Stimulated activated naive CD8-positive, alpha-beta T cell treated with anti-CD3 and anti-CD28 coated beads, Interleukin-15, amount 100 ng/mL, for 72 hours (primary cell): ENCODE measurements at places on chromosomes 5 and 9.

DNA sequence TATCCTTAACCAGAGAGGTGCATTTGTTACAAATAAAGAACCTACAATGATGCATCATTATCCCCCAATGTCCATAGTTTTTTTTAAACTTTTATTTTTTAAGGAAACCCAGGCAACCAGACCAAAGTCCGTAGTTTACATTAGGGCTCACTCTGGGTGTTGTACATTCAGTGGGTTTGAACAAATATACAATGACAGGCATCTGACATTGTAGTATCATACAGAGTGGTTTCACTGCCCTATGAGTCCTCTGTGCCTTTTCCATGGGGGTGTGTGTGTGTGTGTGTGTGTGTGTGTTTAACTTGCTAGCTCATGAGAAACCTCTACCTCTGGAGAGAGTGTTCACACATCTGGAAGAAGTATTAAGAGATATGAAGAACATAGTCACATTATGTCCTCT, 141.5 kb downstream of the KDM4C start:
- DNase-seq = no peak

DNA sequence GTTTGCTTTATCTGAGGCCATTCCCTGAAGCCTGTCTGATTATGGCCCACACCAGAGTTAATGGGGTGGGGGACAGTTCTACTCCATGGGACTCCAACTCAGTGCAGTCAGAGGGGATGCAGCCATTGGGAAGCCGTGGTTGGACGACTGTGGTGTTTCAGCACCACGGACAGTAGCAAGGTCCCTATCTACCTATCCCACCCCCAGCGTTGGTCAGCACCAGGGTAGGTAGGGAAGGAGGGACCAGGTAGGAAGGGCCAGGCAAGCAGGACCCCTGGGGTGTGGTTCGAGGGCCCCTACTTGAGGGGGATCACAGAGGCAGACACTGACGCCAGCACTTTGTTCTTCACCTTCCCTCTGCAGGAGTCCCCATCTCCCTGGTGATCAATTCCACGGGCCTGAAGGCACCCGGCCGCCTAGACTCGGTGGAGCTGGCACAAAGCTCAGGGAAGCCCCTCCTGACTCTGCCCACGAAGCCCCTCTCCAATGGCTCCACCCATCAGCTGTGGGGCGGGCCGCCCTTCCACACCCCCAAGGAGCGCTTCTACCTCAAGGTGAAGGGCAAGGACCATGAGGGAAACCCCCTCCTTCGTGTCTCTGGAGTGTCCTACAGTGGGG, 33.2 kb downstream of the HMCN2 start:
- DNase-seq = no peak

DNA sequence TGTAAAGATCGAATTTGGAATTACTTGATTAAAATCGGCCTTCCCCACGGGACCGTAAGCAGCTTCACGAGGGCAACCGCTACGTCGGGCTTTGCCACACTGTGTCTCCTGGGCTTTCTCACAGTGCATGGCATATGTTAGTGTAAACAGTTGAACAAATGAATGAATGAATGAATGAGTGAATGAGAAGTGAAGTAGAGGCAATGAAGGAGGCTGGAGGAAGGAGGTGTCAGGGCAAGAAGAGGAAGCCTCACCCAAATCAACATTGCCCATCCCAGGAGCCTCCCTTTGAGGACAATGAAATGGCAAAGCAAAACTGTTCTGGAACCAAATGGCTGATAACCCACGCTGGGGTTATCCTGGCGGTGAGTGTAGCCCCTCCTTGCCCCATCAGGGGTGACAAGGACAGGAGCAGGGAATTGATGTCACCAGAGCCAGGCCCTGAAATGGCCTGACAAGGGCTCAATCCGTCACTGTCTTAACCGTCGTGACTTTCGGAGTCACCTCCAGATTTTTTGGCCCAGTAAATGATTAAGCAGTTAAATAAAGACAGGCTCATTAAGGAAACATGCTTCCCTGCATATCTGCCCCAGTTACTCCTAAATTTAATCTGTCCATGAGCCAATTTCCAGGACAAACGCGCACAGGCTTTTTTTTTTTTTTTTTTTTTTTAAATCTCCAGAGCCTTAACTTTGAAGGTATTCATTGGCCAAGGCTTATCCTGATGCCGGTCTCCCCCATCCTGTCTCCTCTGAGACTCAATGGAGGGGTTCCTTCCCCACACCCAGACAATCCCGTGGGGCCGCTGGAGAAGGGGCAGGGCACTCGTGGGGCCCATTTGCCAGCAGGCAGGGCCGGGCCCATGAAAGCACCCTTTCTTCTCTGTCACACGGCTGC, 88.4 kb upstream of the BOD1 start:
- DNase-seq = no peak

GRCh38 chr5:60888359-60889061, 44.4 kb upstream of the ELOVL7 start:
- DNase-seq = no peak

DNA sequence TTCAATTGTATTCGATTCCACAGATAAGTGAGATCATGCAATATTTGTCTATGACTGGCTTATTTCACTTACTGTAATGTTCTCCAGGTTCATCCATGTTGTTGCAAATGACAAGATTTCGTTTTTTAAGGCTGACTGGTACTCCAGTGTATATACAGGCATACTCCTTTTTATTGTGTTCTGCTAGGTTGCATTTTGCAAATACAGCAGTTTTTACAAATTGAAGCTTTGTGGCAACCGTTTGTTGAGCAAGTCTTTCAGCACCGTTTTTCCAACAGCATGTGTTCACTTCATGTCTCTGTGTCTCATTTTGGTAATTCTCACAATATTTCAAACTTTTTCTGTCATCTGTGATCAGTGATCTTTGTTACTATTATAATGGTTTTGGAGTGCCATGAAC, 82.7 kb downstream of the DMXL1 start:
- DNase-seq = no peak

DNA sequence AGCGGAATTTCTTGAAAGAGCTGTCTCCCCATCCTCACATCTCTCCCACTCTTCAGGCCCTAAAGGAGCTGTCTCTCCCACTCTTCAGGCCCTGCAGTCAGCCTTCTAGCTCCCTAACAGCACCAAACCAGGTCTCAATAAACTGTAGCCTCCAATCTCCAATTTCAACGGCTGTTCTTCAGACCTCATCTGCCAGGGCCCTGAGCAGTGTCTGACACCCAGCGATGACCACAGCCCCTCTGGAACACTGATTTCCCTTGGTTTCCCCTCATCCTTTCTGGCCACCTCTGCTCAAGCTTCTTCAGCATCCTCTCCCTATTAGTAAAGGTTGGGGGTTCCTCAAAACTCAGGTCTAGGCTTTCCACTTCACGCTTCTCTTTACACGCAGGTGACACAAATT, 1.6 kb upstream of the P4HA2 start:
- DNase-seq = no peak

- no peak for DNase-seq
These were observed 42.2 kb downstream of the PPP2R2B start for GRCh38 chr5:146836226-146836842.

- DNase-seq = no peak
These were observed 31.3 kb upstream of the PLPP6 start for GRCh38 chr9:4630836-4631235.

GRCh38 chr9:91972711-91973110, 22.7 kb upstream of the ROR2 start:
- DNase-seq = no peak

DNA sequence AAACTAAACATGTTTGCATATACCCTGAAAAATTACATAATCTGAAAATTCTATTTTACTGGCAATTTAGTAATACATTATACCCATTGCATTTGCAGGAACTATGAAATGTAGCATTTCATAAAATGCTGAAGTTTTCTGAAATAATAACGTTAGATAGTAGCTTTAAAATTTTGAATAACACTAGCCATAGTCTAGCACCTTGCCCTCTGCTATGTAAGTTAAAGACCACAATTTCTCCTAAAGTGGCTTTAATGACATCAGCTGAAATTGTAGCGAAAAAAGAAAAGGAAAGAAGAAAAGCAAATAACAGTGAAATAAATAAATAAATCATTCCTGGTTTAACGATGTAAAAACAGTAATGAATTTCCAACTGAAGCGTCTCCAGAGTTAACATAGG, 172.8 kb upstream of the RASA1 start:
- DNase-seq = no peak

- no peak for DNase-seq
These were observed 2.1 kb downstream of the TMED9 start for GRCh38 chr5:177594071-177594470.

GRCh38 chr9:131264231-131264630, 12.1 kb downstream of the FAM78A start:
- no peak for DNase-seq

DNA sequence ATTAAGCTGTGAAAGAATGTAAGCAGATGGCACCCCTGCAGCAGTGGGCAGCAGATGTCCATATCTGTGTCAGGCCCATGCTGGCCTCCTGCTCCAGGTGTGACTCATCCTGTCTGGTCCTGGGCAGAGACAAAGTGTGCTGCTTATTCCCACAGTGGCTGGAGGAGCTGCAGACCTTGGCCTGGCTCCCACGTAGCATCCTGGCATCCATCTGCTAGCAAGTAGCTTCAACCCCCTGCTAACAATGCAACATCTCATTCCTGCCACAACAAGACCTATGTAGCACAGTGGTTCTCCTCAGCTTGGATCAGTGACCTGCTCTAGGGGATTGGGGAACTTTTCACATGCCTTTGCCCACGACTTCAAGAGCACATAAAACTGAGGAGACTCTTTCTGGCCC, 126.4 kb upstream of the SLC12A2 start:
- DNase-seq = no peak

DNA sequence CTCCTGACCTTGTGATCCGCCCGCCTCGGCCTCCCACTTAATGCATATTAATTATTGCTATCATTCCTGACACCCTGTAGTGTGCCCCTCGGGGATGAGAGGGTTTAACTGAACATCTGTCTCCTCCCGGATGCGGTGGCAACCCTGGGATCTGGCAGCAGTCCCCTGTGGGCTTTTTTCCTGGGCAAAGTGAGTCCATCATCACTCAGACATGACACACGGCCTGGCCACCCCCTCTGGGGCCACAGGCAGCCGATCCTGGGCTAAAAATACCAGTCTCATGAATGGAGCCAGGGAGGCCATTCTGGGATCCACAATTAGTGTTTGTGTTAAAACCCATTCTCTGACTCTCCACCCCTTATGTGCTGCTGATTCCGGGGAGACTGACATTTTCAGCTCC, 161.2 kb downstream of the RGS3 start:
- DNase-seq = no peak

DNA sequence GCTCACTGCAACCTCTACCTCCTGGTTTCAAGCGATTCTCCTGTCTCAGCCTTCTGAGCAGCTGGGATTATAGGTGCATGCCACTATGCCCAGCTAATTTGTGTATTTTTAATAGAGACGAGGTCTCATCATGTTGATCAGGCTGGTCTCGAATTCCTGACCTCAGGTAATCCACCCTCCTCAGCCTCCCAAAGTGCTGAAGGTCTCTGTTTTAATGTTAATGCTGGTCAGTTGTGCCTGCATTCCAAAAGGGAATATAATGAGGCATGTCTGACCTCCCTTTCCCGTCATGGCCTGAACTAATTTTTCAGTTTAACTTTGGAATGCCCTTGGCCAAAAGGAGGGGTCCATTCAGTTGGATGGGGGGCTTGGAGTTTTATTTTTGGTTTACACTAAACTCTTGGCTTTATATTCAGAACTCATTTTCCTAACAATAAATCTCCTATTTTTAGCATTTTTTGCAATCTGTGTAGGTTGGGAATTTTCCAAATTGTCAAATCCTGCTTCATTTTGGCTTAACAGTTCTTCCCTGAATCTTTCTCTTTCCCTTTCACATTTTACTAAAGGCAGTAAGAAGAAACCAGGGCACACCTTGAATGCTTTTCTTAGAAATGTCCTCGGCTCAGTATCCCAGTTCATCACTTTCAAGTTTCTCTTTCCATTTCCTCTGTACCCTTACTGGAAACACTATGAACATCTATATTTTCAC, 1175.5 kb downstream of the MAT2B start:
- no peak for DNase-seq

GRCh38 chr9:99020786-99021436, 77.2 kb downstream of the COL15A1 start:
- no peak for DNase-seq

- no peak for DNase-seq
These were observed 86.9 kb upstream of the CTNNA1 start for GRCh38 chr5:138666226-138666742.

DNA sequence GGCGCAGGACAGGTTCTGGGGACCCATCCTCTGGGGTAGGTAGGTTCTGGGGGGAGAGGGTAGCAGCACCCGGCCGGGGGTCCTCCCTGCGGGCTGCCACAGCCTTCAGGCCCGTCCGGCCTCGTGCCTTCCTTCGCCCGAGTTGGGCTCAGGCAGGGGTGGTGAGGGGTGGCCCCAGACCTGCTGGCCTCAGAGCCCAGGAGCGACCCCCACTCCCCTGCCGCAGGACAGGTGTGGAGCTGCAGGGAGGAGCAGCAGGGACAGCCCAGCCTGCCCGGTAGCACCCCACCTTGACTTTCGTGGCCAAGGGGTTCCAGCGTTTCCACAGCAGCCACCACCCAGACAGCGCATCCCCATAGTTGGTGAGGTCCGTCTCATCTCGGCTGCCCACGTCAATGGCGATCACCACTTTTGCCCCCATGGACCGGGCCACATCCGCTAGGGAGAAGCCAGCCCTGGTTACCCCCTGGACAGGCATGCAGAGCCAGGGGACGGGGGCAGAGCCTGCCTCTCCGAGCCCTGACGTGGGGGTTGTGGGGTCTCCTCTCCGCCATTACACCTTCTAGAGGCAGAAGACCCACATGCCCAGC, 3.4 kb upstream of the NSMF start:
- no peak for DNase-seq

- no peak for DNase-seq
These were observed 24.1 kb downstream of the AQP7 start for GRCh38 chr9:33378121-33378795.

GRCh38 chr5:37715361-37715760, 124.5 kb downstream of the GDNF start:
- DNase-seq = no peak

DNA sequence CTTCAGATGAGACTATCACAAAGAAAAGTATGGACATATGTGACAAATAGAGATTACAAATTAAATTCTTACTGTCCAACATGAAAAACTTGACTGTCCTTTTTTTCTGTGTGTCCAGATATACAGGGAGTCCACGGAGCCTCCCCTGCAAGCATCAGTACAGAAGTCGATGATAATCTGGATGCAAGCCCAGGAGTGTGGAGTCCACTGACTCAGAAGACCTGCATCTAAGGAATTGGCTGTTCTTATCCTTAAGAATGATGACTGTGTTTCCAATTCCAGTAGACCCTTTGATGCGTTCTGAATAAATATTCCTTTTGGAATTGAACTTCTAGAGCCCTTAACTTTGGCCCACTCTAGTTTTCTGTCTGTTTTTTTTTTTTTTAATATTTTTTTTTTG, 56.7 kb upstream of the TAF11L2 start:
- no peak for DNase-seq

- no peak for DNase-seq
These were observed 131.8 kb downstream of the GNAQ start for GRCh38 chr9:77899679-77900354.

- DNase-seq = no peak
These were observed 20.0 kb downstream of the RNF145 start for GRCh38 chr5:159189310-159189709.
